Glomerular endothelial cell (primary cell): ENCODE measurements at places on chromosomes 3 and 15. TPM values are rescaled to one million over a fixed set of nuclear protein-coding genes. Genes with fewer than 3 reads are reported as not detected.
A peak's percentile ranks its signal among the peaks of the same experiment; 100 is the strongest.

GRCh38 chr3:62732183-62732904 lies 142.9 kb downstream of the CADPS start:
- no peak for DNase-seq

DNA sequence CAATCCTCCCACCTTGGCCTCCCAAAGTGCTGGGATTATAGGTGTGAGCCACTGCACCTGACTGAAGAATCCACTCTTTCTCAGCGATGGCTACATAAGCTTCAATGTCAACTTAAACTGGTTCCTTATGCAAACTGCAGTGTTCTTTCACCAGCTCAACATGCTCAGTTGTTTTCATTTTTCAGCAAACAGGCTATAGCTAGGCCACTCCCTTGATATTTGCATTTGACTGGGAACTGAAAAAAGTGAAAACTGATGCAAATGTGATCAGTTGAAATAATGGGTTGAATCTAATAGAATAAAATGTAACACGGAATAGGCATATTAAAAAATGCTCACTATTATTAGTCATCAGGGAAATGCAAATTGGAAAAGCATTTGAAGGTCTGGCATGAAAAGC lies 74.2 kb upstream of the GCNT3 start:
- DNase-seq, result no peak

- no peak for DNase-seq
Measured at GRCh38 chr3:2839876-2840275, 270.3 kb downstream of the IL5RA start.

- DNase-seq, result no peak
Measured at GRCh38 chr3:79172241-79172640, 595.6 kb downstream of the ROBO1 start.

DNA sequence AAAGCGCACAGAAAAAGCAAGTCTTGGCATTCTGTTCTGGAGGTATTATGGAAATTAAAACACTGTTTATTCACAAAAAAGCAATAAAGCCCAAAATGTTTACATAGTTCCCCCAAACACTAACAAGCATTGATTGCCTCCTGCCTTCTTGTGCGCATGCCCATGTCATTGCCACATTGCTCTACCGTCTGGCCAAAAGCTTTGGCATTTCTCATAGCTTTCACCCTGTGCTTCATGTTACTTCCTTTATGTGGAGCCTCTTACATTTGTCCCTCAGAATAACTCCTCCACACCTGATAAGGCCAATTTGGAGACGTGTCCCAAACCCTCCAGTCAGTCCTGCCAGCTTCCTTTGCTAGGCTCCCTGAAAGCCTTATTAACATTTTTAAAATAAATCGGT lies 680.8 kb downstream of the GBE1 start:
- DNase-seq, result no peak

GRCh38 chr3:65285956-65286355 lies 598.2 kb upstream of the ADAMTS9 start:
- no peak for DNase-seq

GRCh38 chr15:63013052-63013808 lies 29.3 kb upstream of the TPM1 start:
- DNase-seq, result peak; percentile 41

DNA sequence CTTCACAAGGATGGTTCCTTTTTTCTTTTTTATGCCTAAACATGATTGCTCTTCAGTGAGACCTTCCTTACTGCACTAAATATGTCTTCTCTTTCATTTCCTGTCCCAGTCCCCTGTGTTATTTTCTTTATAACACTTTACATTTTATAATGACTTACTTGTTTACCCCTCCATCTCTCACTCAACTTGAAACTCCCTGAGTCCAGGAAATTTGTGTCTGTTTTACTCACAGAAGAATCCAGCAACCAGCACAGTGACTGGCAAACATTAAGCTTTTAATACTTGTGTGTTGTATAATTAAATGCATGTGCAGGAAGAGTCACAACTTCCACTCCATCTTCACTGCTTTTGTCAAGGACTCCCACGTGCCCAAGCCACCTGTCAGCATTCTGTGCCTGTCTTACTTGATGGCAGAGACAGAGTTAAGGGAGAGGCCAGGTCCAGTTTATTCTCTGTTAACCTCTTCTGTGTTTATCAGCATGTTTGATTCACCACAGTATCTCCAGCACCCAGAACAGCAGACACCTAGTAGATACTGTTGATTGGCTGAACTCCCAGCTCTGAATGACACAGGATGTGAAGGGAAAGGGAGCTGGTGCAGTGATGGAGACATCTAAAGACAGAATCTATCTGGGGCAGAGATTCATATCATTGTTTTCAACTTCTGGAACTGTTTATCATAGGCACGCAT lies 42.8 kb downstream of the SSR3 start:
- DNase-seq, result no peak

DNA sequence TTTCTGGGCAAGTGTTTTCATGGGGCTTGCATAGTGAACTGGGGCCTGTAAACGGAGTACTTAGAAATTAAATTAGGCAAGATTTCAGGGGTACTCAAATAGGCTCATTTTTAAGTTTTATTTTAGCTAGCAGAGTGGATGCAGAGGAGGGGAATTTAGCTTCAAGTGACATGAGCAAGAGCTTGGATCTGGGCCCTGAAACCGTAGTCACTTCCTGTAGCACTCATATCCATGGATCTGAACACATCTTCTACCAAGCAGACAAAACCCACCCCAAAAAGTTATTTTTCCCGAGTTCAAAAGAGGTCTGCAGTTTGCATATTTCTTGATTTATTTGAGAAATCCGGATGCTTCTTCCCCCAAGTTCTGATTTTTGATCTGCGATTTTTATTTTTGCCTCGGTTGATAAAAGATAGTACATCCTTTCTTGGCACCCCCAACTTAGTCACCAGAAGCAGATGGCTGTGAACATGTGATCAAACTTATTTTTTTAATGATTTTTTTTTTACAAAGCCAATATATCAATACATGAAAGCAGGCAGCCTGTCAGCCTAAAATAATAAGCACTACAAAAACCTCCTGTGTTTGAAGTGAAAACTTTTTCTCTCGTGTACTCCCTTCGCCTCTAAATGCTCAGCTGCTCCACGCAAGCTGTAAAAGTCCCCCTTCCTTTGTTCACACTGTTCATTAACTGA lies 36.6 kb upstream of the STT3B start:
- DNase-seq, result no peak

DNA sequence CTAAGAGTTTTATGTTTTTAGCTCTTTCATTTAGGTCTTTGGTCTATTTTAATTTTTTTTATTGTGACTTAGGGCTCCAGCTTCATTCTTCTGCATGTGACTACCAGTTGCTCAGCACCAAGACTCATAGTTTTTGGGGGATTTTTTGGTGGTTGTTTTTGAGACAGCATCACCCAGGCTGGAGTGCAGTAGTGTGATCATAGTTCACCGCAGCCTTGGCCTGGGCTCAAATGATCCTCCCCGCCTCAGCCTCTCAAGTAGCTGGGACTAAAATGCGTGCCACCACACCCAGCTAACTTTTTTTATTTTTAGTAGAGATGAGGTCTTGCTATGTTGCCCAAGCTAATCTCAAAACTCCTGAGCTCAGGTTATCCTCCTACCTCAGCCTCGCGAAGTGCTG lies 19.4 kb downstream of the CDV3 start:
- DNase-seq, result no peak

DNA sequence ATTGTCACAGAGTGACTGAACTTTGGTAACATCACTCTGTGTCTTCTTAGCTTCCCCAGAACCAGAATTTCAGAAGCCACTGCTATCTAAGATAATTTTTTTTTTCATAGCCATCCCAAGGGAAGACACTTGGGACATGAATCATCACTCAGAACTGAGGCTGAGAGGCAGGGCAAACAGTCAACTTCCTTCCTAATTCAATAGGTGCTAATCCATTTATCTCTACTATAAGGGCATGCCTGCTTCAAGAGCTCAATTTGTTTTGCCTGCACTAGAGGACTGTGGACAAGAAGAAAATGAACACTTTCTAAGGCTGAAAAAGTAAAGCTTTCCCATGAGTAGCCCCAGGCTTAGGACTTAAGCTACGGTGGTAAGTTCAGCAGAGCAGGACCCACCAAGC lies 56.7 kb upstream of the MYRIP start:
- no peak for DNase-seq

- no peak for DNase-seq
Measured at GRCh38 chr3:17680530-17680929, 61.9 kb downstream of the TBC1D5 start.

DNA sequence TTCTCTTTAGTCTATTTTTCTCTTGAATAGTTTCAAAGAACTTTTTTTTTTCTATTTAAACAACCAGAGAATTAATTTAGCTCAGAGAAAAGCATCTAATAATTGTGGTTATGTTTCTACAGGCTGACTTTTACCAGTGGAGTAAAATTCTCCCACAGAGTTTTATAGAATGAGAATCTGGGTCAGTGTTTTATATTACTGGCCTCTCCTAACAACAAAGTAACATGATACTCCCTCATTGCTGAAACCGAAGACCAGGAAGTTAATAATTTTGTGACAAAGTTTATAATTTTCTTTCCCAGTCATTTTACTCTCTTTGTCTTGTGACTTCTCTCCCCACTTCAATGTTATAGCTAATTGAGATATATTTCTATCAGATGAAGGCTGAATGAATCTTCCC lies 946.9 kb downstream of the EPHA3 start:
- no peak for DNase-seq

DNA sequence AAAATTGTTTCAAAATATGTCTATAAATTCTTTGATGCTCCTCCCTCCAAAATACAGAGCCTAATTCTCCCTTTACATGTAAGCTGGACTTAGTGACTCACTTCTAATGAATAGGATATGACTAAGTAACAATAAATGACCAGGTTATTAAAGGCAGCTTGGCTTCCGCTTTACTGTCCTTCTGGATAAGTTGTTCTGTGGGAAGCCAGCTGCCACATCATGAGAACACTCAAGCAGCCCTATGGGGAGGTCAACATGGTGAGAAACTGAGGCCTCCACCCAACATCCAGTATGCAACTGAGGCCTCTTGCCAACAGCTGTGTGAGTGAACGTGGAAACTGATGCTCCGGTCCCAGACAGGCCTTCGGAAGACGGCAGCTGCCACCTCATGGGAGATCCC lies 247.3 kb upstream of the CHRM5 start:
- DNase-seq, result peak; percentile 90

- no peak for DNase-seq
Measured at GRCh38 chr3:43907508-43907858, 216.7 kb downstream of the ABHD5 start.

The AMOTL2 gene
- total RNA-seq, result 125 and 164 TPM in 2 replicates

The FOXB1 gene
- not detected in 2 replicates for total RNA-seq

The A4GNT gene
- not detected in 2 replicates for total RNA-seq
